Osteocyte (in vitro differentiated cells): ENCODE measurements at places on chromosomes 3 and 15. TPM values are rescaled to one million over a fixed set of nuclear protein-coding genes. Genes with fewer than 3 reads are reported as not detected.

DNA sequence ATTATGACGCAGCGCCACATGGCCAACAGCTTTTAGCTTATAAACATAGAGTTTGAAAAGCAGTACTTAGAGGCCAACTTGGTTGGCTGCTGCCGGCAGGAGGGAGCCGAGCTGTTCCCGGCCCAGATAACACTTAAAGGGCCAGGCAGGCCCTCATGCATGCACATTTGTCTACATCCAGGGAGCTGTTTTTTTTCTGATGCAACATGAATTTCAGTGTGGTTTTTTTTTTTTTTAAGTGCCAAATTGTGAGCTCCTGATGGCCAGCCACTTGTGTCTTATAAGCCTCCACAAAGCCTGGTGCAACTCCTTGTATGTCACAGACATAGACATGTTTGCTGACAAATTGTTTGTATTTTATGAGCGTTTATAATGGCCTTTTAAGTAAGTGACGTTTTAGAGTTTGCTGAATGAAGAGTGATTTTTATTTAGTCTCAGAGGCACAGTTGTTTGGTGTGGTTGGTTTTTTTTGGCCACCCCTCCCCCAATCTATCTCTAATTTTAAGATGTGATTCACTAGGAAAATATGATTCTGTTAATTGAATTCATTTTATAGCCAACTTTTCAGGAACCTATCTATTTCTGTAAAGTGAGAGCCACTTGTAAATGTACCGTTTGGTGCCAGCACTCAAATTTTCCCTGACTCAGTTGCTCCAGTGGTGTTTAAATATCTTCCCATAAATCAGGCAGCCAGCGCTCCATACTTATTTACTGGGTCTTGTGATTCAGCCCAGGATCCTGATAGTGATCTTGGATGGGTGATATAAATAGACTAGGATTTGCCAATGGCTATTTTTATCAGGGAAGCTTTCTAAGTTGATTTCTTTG, 134.3 kb downstream of the VGLL4 start:
- DNase-seq, result no peak

The OCA2 gene
- total RNA-seq, result 0.76 and 1.2 TPM in 2 replicates

GRCh38 chr3:85821130-85821756, 862.5 kb downstream of the CADM2 start:
- DNase-seq, result no peak

- DNase-seq, result no peak
Measured at GRCh38 chr3:57706462-57706861, 13.6 kb upstream of the DENND6A start.

DNA sequence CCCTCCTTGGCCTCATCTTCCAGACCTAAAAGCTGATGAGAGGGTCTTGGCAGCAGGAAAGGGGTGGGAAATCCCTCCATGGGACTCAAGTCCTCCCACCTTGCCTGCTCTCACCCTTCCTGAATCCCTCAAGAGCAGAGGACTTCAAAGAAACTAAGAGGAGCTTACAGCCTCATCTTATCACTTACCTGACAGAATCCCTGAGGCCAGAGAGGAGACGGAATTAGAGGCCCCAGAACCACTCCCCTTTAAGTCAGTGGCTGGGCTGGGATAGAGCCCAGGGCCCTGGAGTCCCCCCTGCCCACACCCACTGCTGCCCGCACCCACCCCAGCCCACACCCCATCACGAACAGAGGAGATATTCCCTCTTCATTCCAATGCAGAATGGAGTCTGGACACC, 15.2 kb downstream of the LOXL1 start:
- no peak for DNase-seq

DNA sequence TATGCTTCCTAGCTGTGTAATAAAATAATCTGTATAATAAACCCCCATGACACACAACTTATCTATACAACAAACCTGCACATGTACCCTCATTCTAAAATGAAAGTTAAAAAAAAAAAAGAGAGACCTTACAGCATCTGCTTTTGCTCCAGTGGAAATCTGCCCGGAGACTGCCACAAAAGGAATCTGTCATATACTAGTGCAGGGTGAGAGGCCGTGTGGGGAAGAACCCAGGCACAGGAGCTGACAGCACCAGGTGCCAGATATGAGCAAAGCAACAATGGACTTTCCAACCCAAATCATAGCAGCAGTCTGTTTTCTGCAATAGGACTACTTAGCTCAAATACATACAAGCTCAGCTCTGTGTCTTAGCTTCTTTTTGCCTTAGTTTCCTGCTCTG, 346.5 kb downstream of the ROBO1 start:
- no peak for DNase-seq

The XYLB gene
- 6.3 and 8.5 TPM in 2 replicates for total RNA-seq

DNA sequence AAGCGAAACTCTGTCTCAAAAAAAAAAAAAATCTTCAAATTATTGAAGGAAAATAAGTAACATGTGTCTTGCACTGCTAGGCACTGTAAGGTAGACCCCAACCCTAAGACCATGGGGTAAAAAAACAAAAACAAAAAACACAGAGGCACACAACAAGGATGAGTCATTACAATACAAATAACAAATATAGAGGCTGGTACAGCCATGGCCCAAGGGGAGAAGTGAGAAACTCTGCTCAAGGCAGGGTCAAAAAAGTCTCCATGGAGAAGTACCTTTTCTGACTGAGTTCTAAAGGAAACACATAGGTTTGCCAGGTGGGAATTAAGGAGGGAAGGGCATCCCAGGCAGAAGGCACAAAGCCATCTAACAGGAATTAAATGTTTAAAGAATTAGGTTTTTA, 54.5 kb downstream of the TOP2B start:
- DNase-seq, result no peak

The ROPN1 gene
- not detected in 2 replicates for total RNA-seq

The CCRL2 gene
- not detected in 2 replicates for total RNA-seq

DNA sequence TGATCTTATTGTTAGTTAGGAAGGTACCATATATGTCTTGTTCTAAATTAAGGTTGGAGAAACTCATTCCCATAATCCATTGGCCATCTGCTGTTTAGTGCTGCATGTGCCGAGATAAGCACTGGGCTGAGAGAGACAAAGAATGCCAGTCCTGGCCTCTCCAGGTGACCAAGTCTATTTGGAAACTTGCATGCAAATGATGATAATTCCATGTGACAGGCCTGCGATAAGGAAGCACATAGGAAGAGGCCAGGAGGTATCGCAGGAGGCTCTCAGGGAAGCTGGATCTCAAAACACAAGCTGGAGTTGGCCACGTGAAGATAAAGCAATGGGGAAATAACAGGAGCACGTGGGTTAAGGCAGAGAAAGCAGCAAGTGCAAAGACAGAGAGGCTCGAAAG, 39.7 kb downstream of the MYO5C start:
- DNase-seq, result no peak

- DNase-seq, result no peak
Measured at GRCh38 chr3:140597792-140598191, 80.1 kb upstream of the TRIM42 start.

- DNase-seq, result no peak
Measured at GRCh38 chr15:70120958-70121623, 23.4 kb upstream of the TLE3 start.

GRCh38 chr15:96047255-96047931, 283.1 kb upstream of the NR2F2 start:
- no peak for DNase-seq
